Mesothelial cell of epicardium (in vitro differentiated cells): ENCODE measurements at places on chromosomes 16 and 17.

- H3K36me3 ChIP-seq = no peaks in the 10 kb centered on the region
- no peak overlapping the region for H3K4me3 ChIP-seq
- H3K27me3 ChIP-seq = peaks cover 4% of the 10 kb centered on the region
- H3K4me1 ChIP-seq = no peaks in the 10 kb centered on the region
These were observed 385.3 kb downstream of the HAPSTR1 start for GRCh38 chr16:9476744-9477143.

- H3K4me3 ChIP-seq = no peak overlapping the region
- H3K27me3 ChIP-seq = no peaks in the 10 kb centered on the region
- no peak overlapping the region for H3K27ac ChIP-seq
- no peaks in the 10 kb centered on the region for H3K4me1 ChIP-seq
- peaks cover 25% of the 10 kb centered on the region for H3K36me3 ChIP-seq
These were observed 262.2 kb upstream of the PMFBP1 start for GRCh38 chr16:72434159-72434558.

- H3K4me3 ChIP-seq = no peak overlapping the region
- H3K4me1 ChIP-seq = no peaks in the 10 kb centered on the region
- H3K27me3 ChIP-seq = no peaks in the 10 kb centered on the region
- no peak for DNase-seq
These were observed 149.0 kb upstream of the FAM20A start for GRCh38 chr17:68750208-68750562.

- DNase-seq = no peak
- H3K4me1 ChIP-seq = peaks cover 36% of the 10 kb centered on the region
- peaks cover 3% of the 10 kb centered on the region for H3K36me3 ChIP-seq
- H3K27ac ChIP-seq = no peak overlapping the region
- H3K27me3 ChIP-seq = no peaks in the 10 kb centered on the region
These were observed 345.2 kb upstream of the TBX2 start for GRCh38 chr17:61054436-61054835.

DNA sequence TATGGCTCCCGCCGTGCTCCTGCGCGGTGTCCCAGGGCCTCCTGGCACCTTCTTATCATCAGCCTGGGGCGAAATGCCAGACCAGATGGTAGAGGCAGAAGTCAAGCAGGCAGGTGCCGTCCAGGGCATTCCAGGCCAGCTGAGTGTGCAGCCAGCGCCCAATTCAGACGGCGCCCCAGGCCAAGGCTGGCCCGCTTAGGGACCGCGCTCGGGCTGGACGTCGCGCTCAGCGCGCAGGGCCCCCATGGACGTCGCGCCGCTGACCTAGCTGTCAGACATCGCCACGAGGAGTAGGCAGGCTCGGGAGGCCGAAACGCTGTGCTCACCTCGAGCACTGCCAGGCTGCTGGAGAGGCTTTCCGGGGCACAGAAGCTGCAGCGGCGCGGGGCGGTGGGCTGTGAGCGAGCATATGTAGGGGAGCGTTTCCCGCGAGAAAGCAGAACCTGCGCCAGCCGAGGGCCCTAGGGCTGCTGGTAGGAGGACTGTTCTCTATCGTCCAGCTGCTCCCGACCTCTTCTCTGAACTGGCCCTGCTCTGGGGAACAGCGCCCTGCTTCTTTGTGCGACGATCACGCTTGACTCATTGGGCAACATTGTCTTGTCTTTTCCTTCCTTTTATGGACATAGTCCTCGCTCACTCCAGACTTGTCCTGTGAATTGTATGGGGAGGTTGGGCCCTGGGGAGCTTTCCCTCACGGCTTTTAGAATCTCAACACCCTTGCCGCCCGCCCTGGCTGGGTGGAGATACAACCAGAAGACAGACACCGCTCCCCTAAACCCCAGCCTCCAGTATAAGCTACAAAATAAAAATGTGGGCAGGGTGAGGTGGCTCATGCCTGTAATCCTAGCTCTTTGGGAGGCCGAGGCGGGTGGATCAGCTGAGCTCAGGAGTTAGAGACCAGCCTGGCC lies 8.4 kb upstream of the CA4 start:
- peaks cover 99% of the 10 kb centered on the region for H3K27me3 ChIP-seq
- H3K4me1 ChIP-seq = peaks cover 21% of the 10 kb centered on the region
- H3K36me3 ChIP-seq = no peaks in the 10 kb centered on the region
- H3K27ac ChIP-seq = no peak overlapping the region

- H3K27me3 ChIP-seq = peaks cover 6% of the 10 kb centered on the region
- peak overlapping the region; percentile 19 for H3K27ac ChIP-seq
- H3K36me3 ChIP-seq = no peaks in the 10 kb centered on the region
- peak; percentile 40 for DNase-seq
These were observed 37.2 kb downstream of the CCDC182 start for GRCh38 chr17:57707892-57708291.

DNA sequence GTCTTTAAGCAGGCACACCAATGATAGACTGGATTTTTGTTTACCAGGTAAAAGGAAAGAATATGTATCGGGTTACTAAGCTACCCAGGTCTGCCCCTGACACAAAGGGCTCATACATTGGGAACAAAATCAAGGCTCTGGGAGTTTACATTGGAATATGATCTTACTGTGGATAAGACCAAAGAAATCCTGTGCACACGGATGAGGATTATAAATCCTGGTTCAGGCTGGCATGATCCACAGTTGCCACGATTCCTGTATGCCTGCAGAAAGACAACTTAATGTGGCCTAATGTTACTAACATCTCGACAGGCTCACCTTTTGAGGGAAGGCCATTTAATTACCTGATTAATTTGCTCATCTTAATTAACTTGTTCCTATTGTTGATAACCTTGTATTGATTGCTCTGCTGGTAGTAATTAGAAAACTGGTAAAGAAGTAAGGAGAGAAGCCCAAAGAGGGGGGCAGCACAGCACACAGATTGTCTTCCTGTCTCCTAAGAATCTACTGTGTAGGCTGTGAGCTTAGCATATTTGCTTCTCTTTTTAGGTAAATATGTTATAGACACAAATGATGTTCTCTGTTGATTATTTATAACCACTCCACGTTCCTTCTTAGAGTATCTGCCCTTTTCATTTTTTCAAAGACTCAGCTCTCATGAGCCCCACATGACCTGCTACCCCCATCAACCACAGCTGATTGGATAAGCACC lies 51.0 kb upstream of the TOX3 start:
- H3K27ac ChIP-seq = no peak overlapping the region
- H3K36me3 ChIP-seq = no peaks in the 10 kb centered on the region
- DNase-seq = no peak
- H3K27me3 ChIP-seq = peaks cover 29% of the 10 kb centered on the region
- H3K4me1 ChIP-seq = no peaks in the 10 kb centered on the region

DNA sequence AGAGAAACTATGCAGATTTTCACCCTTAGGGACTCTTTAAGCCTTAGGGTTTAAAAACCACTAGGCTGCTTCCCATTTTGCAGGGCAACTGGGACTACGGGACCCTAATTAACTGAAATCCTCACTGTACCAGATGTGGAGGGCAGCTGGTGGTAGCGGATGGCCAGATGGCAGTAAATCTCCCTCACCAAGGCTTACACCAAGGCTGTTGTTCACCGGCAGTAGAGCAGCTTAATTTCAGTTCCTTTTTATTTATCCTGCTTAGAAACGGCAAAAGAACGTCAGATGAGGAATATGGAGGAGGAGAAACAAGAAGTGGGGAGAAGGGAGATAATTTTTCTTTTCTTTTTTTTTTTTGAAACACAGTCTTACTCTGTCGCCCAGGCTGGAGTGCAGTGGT lies 6.5 kb downstream of the ABHD15 start:
- H3K4me1 ChIP-seq = peaks cover 5% of the 10 kb centered on the region
- H3K36me3 ChIP-seq = peaks cover 2% of the 10 kb centered on the region
- H3K27me3 ChIP-seq = peaks cover 35% of the 10 kb centered on the region
- H3K4me3 ChIP-seq = no peak overlapping the region

DNA sequence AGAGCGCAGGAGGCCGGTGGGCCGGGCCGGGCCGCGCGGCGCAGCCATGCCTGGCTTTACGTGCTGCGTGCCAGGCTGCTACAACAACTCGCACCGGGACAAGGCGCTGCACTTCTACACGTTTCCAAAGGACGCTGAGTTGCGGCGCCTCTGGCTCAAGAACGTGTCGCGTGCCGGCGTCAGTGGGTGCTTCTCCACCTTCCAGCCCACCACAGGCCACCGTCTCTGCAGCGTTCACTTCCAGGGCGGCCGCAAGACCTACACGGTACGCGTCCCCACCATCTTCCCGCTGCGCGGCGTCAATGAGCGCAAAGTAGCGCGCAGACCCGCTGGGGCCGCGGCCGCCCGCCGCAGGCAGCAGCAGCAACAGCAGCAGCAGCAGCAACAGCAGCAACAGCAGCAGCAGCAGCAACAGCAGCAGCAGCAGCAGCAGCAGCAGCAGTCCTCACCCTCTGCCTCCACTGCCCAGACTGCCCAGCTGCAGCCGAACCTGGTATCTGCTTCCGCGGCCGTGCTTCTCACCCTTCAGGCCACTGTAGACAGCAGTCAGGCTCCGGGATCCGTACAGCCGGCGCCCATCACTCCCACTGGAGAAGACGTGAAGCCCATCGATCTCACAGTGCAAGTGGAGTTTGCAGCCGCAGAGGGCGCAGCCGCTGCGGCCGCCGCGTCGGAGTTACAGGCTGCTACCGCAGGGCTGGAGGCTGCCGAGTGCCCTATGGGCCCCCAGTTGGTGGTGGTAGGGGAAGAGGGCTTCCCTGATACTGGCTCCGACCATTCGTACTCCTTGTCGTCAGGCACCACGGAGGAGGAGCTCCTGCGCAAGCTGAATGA lies 606 bp downstream of the THAP11 start:
- peaks cover 45% of the 10 kb centered on the region for H3K4me1 ChIP-seq
- peak; percentile 67 for DNase-seq
- H3K27me3 ChIP-seq = no peaks in the 10 kb centered on the region
- H3K4me3 ChIP-seq = peak overlapping the region; percentile 96
- peak overlapping the region; percentile 95 for H3K27ac ChIP-seq

DNA sequence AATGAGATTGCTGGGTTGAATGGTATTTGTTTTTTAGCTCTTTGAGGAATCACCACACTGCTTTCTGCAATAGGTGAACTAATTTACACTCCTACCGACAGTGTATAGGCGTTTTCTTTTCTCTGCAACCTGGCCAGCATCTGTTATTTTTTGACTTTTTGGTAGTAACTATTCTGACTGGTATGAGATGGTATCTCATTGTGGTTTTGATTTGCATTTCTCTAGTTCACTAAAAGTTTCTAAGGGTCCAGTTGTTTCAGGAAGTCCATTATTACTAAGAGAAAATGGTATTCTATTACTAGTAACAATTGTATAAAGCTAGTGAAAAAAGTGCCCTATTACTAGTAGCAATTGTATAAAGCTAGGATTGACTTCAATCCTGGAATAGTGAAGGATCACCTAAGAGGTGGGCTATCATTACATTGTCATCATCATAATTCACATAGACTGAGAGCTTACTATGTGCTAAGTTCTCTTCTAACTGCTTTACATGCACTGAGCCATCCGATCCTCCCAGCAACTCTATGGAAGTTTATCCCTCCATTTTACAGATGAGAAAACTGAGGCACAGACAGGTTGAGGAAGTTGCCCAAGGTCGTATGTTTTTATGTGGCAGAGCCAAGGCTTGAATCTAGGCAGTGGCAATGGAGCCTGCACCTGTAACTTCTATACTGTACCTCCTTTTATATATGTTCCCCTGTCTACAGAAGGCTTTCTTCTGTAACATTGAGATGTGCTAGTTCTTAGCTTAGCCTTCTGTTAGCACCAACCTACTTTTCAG lies 13.4 kb upstream of the SMIM36 start:
- H3K4me1 ChIP-seq = peaks cover 13% of the 10 kb centered on the region
- H3K4me3 ChIP-seq = no peak overlapping the region
- no peaks in the 10 kb centered on the region for H3K36me3 ChIP-seq

GRCh38 chr17:80372456-80372855 lies 42.5 kb upstream of the ENDOV start:
- no peak overlapping the region for H3K27ac ChIP-seq
- peaks cover 50% of the 10 kb centered on the region for H3K36me3 ChIP-seq
- H3K4me3 ChIP-seq = no peak overlapping the region
- H3K4me1 ChIP-seq = no peaks in the 10 kb centered on the region
- H3K27me3 ChIP-seq = no peaks in the 10 kb centered on the region

- H3K27me3 ChIP-seq = peaks cover 30% of the 10 kb centered on the region
- no peak for DNase-seq
- no peak overlapping the region for H3K27ac ChIP-seq
These were observed 47.0 kb upstream of the ZNF423 start for GRCh38 chr16:49902908-49903307.

DNA sequence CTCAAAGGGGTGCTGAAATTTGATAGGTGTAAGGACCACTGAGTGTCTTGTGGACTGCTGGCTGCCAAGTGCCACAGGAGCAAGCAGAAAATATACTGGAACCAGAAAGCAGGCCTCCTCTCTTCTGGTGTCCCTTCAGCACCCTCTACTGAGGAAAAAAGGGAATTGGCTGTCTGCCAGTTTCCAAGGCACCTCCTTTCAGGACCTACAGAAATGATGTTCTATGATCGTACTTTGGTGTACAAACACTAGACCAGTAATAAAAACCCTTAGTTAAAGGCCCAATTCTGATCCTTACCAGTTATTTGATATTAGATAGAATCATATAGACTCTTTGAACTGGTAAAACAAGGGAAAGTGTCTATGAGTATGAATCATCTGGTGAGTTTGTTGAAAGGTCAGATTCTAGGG lies 35.8 kb upstream of the BCAS3 start:
- H3K4me1 ChIP-seq = peaks cover 12% of the 10 kb centered on the region
- DNase-seq = peak; percentile 42
- peaks cover 17% of the 10 kb centered on the region for H3K36me3 ChIP-seq
- H3K27ac ChIP-seq = peak overlapping the region; percentile 5
